ENCODE measurements at places on chromosomes 1 and 21.
A peak's percentile ranks its signal among the peaks of the same experiment; 100 is the strongest.

DNA sequence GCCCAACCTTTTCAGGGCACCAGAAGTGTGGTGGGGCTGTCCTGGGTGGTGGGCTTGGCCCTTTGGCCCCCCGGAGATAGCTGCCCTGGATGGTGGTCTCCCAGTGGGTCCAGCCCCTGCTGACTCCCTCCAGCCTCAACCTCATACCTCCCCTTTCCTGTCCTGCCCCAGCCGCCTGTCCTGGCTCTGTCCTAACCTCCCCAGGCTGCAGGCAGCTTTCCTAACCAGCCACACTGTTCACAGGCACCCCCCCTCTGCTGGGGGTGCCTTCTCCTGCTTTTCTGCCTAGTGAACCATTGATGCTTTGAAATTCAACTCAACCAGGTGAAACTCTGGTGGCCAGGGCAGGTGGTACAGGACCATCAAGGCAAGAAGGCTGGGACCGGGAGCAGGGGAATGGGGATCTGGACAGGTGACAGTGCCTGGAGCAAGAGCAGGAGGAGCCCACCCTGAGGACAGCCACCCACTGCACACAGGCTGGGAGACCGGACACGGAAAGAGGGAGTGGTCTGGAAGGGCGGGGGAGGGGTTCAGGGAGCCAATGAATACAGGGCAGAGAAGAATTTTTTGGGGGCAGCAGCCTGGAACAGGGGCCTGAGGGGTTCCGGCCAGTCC is 35.9 kb downstream of the RAP1GAP start:
- no peak for DNase-seq

DNA sequence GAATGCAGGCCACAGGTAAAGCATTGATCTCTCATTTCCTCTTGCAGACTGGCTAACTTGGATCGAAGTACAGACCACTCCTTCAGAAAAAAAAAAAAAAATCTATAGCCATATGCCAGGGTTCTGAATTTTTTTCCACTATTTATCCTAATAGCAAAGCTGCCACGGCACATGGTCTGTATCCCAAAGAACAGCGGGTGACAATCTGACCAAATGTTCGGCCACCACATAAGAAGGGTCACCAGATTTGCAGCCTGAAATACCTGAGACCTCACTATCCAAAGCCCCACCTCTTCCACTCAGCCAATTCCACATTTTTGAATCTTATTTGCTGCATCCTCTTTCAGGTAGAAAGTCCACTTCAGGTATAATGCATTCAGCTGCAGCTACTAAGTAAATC is 55.6 kb upstream of the RGS7 start:
- DNase-seq, result no peak

GRCh38 chr1:104991702-104992101 is 1242.0 kb downstream of the AMY1C start:
- no peak for DNase-seq

DNA sequence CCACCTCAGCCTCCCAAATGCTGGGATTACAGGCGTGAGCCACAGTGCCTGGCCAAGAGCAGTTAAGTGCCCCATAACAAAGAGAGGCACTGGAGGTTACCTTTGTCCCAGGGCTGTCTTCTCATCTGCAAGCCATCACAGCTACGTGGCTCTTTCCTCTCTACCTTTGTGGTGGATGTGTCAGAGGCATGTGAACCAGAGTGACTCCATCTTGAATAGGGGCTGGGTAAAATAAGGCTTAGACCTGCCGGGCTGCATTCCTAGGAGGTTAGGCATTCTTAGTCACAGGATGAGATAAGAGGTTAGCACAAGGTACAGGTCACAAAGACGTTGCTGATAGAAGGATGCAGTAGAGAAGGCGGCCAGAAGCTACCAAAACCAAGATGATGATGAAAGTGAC is 59.4 kb upstream of the POU2F1 start:
- no peak for DNase-seq

DNA sequence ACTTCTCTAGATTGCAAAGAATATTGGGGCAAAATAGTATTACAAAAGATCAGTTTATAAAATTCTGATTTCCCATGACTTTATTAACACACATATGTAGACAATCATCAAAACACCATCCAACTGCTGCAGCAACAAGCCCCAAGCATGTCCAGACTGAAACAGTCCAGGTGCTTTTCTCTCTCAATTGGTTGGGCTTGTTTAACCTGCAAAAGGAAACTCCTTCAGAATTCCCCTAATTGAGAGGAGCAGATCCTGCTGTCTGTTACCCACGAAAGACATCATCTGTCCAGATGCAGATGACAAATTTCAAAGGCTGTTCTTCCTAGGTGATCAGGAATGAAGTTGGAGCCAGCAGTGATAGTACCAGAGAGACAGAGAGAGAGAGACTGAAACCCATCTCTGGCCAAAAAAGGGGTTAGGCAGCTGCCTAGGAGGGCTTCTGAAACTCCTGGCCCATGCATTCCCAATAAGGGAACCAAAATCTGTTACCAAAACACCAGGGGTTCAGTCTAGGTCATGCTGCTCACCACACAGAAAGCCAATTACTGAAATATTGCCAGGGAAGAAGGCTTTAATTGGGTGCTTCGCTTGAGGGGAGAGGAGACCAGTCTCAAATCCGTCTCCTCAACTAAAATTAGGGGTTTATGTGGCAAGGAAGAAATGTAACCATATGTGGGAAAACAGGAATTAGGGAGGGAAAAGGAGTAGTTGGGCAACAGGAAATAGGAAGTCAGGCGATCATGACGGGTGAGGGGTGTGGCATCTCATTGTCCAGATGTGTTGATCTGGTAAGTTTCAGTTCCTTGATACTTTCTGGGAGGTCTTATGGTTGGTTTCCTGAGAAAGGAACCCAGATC is 34.7 kb upstream of the RGL1 start:
- no peak for DNase-seq

DNA sequence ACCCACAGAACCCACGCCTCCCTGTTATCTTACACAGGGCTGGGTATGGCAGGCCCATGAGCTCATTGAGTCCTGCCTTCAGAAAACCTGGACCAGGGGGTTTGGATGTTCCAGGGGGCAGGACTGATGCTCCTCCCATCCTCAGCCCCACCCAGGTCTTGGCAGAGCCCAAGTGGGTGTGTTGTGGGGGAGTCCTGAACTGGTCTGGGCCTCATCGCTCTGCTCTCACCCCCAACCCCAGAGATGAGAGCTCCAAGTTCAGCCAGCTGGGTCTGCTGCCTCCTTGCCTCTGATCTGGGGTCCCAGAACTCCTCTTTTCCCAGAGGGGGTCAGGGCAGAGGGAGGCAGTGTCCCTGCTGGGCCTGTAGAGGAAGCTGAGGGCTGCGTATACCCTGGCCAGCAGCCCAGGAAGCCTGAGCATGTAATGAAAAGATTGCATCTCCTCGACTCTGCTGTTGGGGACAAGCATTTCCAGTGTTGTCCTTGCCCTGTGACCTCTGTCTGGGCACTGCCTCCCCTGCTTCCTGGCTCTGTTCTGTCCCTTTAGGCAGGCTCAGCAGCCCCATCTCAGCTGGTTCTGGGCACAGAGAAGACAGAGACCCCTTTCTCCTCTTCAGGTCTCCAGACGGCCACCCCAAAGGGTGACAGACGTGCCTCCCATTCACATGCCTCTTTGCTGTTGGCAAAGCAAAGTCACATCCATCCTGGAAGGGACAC is 54.7 kb upstream of the EPS8L3 start:
- no peak for DNase-seq

- DNase-seq, result no peak
Observed at GRCh38 chr1:87495147-87495546, 166.5 kb downstream of the LMO4 start.

DNA sequence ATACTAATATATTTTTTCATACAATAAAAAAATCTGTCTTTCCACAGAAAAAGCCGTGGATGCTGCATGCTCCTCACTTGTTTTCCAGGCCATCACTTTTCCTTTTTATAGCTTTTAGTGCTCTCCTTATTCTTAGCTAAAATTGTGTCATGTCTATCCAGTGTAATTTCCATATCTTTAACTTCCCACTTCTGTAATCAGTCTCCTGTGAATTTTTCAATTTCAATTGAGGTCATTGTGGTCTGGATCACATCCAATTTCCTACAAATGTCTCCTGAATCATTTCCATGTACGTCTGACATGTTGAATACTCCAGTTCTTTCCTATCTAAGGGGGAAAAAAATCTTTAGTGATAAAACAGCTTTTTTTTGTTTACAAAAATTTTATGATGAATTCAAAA is 838.2 kb upstream of the B3GALT2 start:
- DNase-seq, result no peak

GRCh38 chr1:217392441-217392840 is 238.4 kb downstream of the GPATCH2 start:
- DNase-seq, result no peak

- peak; percentile 61 for DNase-seq
Observed at GRCh38 chr1:173212952-173213491, 5.9 kb upstream of the TNFSF4 start.

DNA sequence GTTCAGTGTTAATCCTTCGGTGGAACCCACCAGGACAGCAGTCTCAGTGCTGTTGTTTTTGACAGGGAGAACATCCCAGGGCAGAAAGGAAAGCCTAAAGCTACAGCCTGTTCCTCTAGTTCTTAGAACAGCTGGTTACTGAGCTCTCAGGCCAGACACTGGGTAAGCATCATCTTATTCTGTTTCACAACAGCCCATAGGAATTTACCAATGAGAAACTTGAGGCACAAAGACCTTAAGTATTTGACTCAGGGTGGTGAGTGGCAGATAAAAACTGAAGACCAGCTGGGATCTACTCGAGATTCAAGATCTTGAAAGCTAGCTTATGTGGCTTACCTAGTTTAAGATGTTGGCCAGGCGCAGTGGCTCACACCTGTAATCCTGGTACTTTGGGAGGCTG is 9.4 kb upstream of the NEK2 start:
- no peak for DNase-seq

GRCh38 chr1:31511848-31512615 is 64.3 kb upstream of the TINAGL1 start:
- no peak for DNase-seq
